ENCODE measurements at places on chromosomes 11 and 22. TPM values are rescaled to one million over a fixed set of nuclear protein-coding genes. Genes with fewer than 3 reads are reported as not detected.

Gene TMEM218
- total RNA-seq = 23.1 TPM

Gene POU2AF1
- total RNA-seq = 280 TPM

Gene SAA4
- total RNA-seq = not detected

Gene CRYBB3
- not detected for total RNA-seq

Gene CD3G
- total RNA-seq = 17.8 TPM

Gene CSRP3
- not detected for total RNA-seq

Gene ZP1
- total RNA-seq = not detected

Gene FAM83F
- total RNA-seq = 0.09 TPM

Gene CEP126
- 2.7 TPM for total RNA-seq

Gene CD3D
- total RNA-seq = 38.5 TPM

Gene CARD10
- 12.5 TPM for total RNA-seq

Gene ARHGAP1
- 127 TPM for total RNA-seq

Gene TMEM9B
- 54.7 TPM for total RNA-seq

Gene MYBPC3
- total RNA-seq = 0.91 TPM

Gene SPTY2D1
- total RNA-seq = 16.3 TPM

Measured in spleen (tissue), 13 donors.